ENCODE measurements at places on chromosomes 12 and 14. TPM values are rescaled to one million over a fixed set of nuclear protein-coding genes. Genes with fewer than 3 reads are reported as not detected.
A peak's percentile ranks its signal among the peaks of the same experiment; 100 is the strongest.

- H3K27me3 ChIP-seq: peaks cover 11% of the 10 kb centered on the region
- no peak overlapping the region for H3K27ac ChIP-seq
- H3K4me1 ChIP-seq: no peaks in the 10 kb centered on the region
- DNase-seq: no peak
- H3K4me3 ChIP-seq: no peak overlapping the region
- H3K36me3 ChIP-seq: no peaks in the 10 kb centered on the region
Observed at GRCh38 chr14:46487582-46488350, 163.8 kb downstream of the RPL10L start.

RHEBL1 gene
- total RNA-seq: 5.0 TPM

DNA sequence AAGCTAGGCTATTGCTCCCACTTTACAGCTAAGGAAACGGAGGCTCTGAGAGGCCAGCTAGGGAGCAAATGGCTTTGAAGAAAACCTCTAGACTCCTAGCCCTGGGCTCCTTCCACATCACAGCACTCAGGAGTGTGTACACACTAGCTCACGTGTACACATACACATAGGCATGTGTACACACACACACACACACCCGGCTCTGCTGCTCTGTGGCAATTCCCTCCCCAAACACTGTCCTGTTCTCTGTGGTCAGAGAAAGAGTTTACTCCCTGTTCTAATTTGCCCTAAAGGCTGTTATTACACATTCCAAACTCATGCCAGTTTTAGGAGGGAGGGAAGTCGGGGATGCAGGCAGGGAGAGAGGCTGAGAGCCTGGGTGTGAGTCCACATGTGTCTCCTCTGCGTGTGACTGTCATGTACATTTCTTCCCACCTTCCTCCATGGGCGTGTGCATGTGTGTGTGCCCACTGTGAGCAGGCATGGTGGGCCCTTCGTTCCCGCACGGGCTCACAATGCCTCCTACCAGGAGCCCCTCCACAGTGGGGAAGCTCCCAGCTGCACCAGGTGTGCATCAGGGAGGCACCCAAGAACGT, 14.2 kb downstream of the TRPV4 start:
- H3K4me1 ChIP-seq: peaks cover 24% of the 10 kb centered on the region
- peak; percentile 91 for DNase-seq
- H3K4me3 ChIP-seq: no peak overlapping the region
- H3K27me3 ChIP-seq: no peaks in the 10 kb centered on the region
- H3K27ac ChIP-seq: no peak overlapping the region

CTSG gene
- total RNA-seq: not detected

DNA sequence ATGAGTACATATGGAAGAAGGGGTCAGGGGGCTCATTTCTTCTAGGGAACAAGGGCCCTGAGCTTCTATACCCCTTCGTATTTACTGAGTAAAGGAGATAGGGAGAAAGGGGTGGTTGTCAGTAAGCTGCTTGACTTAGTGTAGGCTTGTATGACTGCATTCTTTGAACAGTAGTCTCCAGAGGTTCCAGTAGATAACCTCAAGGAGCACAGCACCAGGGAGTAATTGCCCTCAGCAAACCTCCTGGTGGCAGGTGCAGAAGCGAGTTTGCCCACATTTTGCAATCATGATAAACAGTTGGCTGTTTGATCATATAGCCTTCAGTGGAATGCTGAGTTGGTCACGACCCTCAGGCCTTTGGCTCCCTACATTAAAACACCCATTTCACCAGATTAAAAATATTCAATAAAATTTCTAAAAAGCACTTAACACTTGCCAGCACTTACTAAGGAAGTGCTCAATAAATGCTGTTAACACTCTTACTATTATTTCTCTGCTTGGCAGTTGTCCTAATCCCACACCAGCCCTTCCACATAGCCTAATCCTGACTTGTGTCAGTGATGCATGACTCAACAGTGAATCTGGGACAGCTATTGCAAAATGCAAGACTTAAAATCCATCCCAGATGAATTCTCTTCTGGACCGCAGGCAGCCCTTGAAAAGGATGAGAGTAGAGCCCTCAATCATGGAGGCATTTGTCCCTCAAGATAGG, 3.7 kb upstream of the DHRS4L2 start:
- no peak overlapping the region for H3K27ac ChIP-seq
- H3K4me3 ChIP-seq: no peak overlapping the region
- peak; percentile 48 for DNase-seq
- H3K4me1 ChIP-seq: no peaks in the 10 kb centered on the region
- no peaks in the 10 kb centered on the region for H3K36me3 ChIP-seq

- H3K36me3 ChIP-seq: no peaks in the 10 kb centered on the region
- no peaks in the 10 kb centered on the region for H3K27me3 ChIP-seq
- peak overlapping the region; percentile 52 for H3K4me3 ChIP-seq
- DNase-seq: peak; percentile 98
- peak overlapping the region; percentile 99 for H3K27ac ChIP-seq
- H3K4me1 ChIP-seq: peaks cover 44% of the 10 kb centered on the region
Observed at GRCh38 chr14:101731187-101732080, 30.1 kb upstream of the PPP2R5C start.

DNA sequence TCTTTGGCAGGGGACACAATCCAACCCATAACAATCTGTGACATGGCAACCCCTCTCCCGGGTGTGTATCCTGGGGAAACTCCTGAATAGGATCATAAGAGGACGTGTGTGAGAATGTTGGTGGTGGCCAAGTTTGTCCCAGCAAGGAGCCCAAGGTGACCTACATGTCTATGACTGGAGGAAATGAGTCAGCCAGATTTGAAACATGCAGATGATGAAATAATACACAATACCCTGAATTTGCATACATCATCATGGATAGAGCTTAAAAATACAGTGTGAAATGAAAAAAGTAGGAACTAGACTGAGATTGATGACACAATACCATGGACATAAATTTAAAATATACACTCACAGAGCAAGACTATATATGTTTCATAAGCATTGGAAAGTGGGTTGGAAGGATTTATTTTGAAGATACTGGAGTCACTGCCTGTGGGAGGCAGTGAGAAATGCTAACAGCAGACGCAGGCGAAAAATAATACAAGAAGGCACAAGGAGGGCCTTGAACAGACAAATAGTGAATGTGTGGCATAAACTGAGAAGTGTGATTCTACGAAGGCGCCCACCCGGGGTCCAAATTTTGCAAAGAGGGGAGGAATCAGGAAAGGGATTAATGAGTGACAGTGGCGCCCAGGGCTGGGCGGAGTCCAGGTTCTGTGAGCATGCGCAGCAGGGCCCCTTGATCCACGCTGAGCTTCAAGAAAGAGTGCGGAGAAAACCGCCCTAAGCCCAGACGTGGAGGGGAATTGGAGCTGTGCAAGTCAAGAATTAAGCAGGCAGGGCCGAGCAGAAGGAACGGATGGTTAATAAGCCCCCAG, 7.0 kb upstream of the MAP1LC3B2 start:
- peak; percentile 13 for DNase-seq
- no peak overlapping the region for H3K27ac ChIP-seq
- H3K36me3 ChIP-seq: no peaks in the 10 kb centered on the region
- no peaks in the 10 kb centered on the region for H3K27me3 ChIP-seq
- H3K4me1 ChIP-seq: no peaks in the 10 kb centered on the region
- no peak overlapping the region for H3K4me3 ChIP-seq

GRCh38 chr12:132359551-132359950, 30.2 kb upstream of the GALNT9 start:
- peaks cover 6% of the 10 kb centered on the region for H3K27me3 ChIP-seq
- DNase-seq: no peak
- no peak overlapping the region for H3K27ac ChIP-seq
- H3K36me3 ChIP-seq: no peaks in the 10 kb centered on the region
- H3K4me1 ChIP-seq: peaks cover 5% of the 10 kb centered on the region
- H3K4me3 ChIP-seq: no peak overlapping the region

- H3K27ac ChIP-seq: no peak overlapping the region
- H3K36me3 ChIP-seq: no peaks in the 10 kb centered on the region
- no peak for DNase-seq
- H3K4me1 ChIP-seq: peaks cover 13% of the 10 kb centered on the region
- no peak overlapping the region for H3K4me3 ChIP-seq
- H3K27me3 ChIP-seq: peaks cover 27% of the 10 kb centered on the region
Observed at GRCh38 chr12:132171968-132172521, 27.8 kb downstream of the NOC4L start.

ASIC1 gene
- total RNA-seq: 6.3 TPM

GRCh38 chr12:75685617-75686225, 174.3 kb upstream of the KRR1 start:
- H3K27ac ChIP-seq: no peak overlapping the region
- H3K36me3 ChIP-seq: no peaks in the 10 kb centered on the region
- no peak overlapping the region for H3K4me3 ChIP-seq
- no peak for DNase-seq

- 0 out of 2 replicates have a peak, but pooled peaks cover 1% of the 10 kb centered on the region for H3K4me1 ChIP-seq
- no peak overlapping the region for H3K4me3 ChIP-seq
- no peak overlapping the region for H3K27ac ChIP-seq
- peak; percentile 38 for DNase-seq
- H3K27me3 ChIP-seq: no peaks in the 10 kb centered on the region
Observed at GRCh38 chr12:93902736-93903562, 225.8 kb downstream of the CRADD start.

SLCO1B1 gene
- total RNA-seq: not detected

DNA sequence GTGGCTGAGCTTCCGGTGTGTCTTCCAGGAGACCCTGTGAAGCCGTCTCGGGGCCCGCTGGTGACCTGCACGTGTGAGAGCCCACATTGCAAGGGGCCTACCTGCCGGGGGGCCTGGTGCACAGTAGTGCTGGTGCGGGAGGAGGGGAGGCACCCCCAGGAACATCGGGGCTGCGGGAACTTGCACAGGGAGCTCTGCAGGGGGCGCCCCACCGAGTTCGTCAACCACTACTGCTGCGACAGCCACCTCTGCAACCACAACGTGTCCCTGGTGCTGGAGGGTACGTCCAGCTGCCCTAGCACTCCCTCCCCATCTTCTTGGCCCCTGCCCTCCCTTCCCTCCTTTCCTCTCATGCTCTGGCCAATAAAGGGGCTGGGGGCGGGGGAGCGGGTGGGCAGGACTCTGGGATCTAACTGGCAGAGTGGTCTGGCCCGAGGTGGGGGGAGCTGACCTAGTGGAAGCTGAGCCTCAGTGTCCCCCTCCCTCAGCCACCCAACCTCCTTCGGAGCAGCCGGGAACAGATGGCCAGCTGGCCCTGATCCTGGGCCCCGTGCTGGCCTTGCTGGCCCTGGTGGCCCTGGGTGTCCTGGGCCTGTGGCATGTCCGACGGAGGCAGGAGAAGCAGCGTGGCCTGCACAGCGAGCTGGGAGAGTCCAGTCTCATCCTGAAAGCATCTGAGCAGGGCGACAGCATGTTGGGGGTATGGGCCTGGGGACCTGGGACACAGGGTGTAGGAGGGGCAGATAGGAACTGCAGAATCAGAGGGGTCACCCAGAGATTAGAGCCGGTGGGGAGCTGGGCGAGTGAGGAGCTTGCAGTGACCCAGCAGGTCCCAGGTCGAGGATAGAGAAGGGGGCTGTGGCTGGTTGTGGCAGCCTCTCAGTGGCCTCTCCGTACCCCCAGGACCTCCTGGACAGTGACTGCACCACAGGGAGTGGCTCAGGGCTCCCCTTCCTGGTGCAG, 6.0 kb downstream of the ACVRL1 start:
- H3K27me3 ChIP-seq: no peaks in the 10 kb centered on the region
- H3K36me3 ChIP-seq: no peaks in the 10 kb centered on the region
- no peaks in the 10 kb centered on the region for H3K4me1 ChIP-seq
- DNase-seq: no peak
- no peak overlapping the region for H3K4me3 ChIP-seq

- no peaks in the 10 kb centered on the region for H3K36me3 ChIP-seq
- H3K27ac ChIP-seq: no peak overlapping the region
- peak overlapping the region; percentile 83 for H3K4me3 ChIP-seq
- peaks cover 20% of the 10 kb centered on the region for H3K4me1 ChIP-seq
- no peaks in the 10 kb centered on the region for H3K27me3 ChIP-seq
Observed at GRCh38 chr14:52553002-52553670, 500 bp downstream of the GPR137C start.

GRCh38 chr12:50157259-50157658, 9.9 kb downstream of the CERS5 start:
- H3K4me1 ChIP-seq: no peaks in the 10 kb centered on the region
- no peaks in the 10 kb centered on the region for H3K36me3 ChIP-seq
- no peak for DNase-seq
- H3K4me3 ChIP-seq: no peak overlapping the region
- no peaks in the 10 kb centered on the region for H3K27me3 ChIP-seq

DNA sequence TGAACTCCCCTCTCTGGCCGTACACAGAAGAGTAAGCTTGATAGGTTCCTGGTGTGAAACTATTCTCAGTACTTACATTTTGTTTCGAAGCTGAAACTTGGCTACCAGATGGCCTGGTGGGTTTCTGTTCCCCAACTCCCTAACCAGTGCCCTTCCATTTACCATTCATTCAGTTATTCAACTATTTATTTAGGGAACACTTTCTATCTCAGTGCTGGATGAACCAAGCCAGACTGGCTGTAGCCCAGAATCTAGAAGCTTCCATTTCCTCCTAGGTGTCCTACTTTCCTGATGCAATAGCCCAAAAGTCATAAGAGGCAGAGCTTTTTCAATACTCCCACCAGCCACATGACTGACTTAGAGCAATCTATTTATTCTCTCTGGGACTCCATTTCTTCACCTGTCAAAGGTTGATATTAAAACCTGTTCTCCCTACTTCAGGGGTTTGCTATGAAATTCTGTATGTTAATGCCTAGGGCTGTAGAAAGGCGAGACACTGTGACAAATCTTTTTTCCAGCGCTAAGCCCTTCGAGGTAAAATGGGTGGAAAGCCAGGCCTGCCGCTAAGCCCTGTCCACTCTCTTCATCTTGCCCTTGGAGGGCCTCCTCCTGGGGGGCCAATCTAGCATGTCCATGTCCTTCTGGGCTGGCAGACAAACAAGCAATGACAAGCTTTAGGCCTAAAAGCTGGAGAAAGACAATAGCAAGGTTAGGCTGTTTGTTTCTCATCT, 8.1 kb upstream of the IRF2BPL start:
- no peaks in the 10 kb centered on the region for H3K36me3 ChIP-seq
- peak; percentile 46 for DNase-seq
- no peaks in the 10 kb centered on the region for H3K27me3 ChIP-seq
- H3K4me1 ChIP-seq: peaks cover 88% of the 10 kb centered on the region
- no peak overlapping the region for H3K4me3 ChIP-seq

GAS2L3 gene
- 27.8 TPM for total RNA-seq

LMNTD1 gene
- not detected for total RNA-seq

DNA sequence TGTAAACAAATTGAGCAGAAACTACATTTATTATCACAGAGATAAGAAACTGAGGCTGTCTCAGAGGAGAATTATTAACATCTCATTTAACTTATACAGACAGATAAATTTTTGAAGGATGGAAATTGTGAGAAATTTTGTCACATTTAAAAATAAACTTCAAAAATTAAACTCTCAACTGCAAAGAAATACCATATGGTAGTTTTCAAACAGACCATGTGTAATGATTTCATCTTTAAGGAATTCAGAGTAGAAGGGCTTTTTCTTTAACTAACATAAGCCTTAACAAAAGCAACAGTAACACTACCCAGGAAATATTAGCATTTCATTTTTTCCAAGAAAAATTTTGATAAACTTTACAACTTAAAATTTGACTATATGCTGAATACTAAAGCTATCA, 26.6 kb downstream of the NUP37 start:
- no peak for DNase-seq
- no peak overlapping the region for H3K4me3 ChIP-seq
- H3K27ac ChIP-seq: no peak overlapping the region
- H3K27me3 ChIP-seq: no peaks in the 10 kb centered on the region
